ENCODE measurements at places on chromosomes 6 and 20. TPM values are rescaled to one million over a fixed set of nuclear protein-coding genes. Genes with fewer than 3 reads are reported as not detected.

DNA sequence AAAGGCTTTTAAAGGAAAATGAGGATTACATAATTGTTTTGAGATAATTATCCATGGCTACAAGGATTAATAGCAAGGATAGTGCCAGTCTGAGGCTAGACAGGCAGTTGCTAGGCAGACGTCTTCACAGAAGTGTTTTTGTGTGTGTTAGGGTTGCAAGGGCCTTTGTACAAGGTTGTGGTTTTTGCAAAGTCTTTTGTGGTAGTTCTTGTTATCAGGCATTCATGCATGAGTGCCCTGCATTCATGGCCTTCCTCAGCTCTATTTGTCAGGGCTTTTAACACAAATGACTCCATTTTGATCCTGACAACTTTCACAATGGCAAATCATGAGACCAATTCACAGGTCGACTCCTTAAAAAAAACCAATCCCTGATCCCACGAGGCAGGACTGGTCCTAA lies 68.1 kb upstream of the TXNDC5 start:
- no peak for DNase-seq

GRCh38 chr6:150204705-150205472 lies 62.0 kb downstream of the PPP1R14C start:
- no peak for DNase-seq

GRCh38 chr6:52881662-52881995 lies 27.9 kb downstream of the GSTA3 start:
- no peak for DNase-seq

DNA sequence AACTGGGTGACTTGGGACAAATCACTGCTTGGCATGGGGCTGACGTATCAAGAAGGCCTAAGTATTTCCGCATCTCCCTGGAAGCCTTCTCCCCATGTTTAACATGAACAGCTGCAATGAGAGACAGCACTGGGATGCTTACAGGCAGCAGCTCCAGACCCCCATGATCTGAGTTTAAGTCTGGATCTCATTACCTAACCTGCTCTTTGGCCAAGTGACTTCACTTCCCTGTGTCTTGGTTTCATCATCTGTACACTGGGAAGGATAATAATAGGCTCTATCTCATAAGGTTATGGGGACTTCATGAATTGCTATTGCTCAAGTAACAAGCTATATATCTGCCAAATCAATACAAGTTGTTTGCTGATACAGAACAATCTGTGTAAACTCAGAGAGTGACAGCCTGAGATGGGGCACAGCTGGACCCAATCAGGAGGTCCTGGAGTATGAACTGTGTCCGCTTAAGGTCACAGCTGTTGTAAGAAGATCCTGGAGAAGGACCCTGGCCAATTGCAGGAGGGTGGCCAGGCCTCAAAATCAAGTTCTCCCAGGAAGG lies 56.0 kb downstream of the TGM2 start:
- no peak for DNase-seq

GRCh38 chr6:119957195-119957594 lies 607.6 kb upstream of the MAN1A1 start:
- no peak for DNase-seq

- DNase-seq: no peak
Measured at GRCh38 chr6:30614044-30614842, 2.8 kb downstream of the PPP1R10 start.

DNA sequence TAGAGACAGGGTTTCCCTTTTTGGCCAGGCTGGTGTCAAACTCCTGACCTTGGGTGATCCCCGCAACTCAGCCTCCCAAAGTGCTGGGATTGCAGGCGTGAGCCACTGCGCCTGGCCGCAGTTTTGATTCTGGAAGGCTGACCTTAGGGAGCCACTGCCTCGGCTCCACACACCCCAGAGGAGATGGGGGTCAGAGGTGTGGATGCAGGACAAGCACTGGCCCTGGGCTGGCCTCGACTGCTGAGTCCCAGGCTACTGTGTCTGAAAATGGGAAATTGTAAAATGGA lies 1.5 kb downstream of the ZBP1 start:
- DNase-seq: no peak

DNA sequence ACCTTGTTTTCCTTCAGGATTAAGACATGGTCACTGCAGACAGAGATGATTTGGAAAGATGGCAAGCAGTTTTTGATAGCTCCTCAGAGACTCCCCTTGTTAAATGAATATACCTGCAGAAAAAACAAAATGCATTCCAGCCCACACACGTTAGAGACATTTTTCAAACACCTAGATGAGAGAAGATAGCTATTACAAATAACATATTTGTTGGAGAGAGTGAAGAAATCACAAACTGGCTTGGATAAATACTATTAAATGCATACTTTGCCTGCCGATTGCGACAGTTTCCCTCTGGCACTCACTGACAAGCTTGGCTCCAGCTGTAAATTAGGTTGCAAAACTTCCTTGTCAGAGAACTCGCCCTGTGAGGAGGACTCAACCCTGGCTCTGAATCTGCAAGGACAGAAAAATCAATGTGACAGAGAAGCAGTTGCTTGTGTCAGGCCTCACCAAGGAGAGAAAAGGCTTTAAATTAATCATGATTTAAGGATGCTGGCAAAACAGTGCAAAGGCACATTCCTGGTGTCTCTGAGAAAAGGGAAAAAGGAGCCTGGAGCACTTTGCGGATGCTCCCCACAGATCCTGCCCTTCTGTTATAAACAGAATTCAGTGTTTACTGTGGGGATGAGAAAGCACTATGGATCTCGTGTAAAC lies 423.7 kb upstream of the MARCKS start:
- DNase-seq: peak; percentile 80

DNA sequence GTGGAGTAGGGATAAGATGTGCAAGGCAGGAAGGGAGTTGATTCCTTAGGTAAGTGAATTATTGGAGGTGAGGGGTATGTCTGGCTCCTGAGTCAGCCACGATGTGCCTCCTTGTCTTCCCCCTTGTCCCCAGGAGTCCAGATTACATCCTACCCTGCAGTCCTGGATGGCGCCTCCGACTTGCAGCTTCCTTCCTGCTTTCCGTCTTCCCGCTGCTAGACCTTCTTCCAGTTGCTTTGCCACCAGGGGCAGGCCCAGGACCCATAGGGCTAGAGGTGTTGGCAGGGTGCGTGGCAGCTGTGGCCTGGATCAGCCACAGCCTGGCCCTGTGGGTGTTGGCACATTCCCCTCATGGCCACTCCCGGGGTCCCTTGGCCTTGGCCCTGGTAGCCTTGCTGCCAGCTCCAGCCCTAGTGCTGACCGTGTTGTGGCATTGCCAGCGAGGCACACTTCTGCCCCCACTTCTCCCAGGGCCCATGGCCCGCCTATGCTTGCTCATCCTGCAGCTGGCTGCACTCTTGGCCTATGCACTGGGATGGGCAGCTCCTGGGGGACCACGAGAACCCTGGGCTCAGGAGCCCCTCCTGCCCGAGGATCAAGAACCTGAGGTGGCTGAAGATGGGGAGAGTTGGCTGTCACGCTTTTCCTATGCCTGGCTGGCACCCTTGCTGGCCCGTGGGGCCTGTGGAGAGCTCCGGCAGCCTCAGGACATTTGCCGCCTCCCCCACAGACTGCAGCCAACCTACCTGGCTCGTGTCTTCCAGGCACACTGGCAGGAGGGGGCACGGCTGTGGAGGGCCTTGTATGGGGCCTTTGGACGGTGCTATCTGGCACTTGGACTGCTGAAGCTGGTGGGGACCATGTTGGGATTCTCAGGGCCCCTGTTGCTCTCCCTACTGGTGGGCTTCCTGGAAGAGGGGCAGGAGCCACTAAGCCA lies 4.9 kb downstream of the ABCC10 start:
- DNase-seq: no peak

DNA sequence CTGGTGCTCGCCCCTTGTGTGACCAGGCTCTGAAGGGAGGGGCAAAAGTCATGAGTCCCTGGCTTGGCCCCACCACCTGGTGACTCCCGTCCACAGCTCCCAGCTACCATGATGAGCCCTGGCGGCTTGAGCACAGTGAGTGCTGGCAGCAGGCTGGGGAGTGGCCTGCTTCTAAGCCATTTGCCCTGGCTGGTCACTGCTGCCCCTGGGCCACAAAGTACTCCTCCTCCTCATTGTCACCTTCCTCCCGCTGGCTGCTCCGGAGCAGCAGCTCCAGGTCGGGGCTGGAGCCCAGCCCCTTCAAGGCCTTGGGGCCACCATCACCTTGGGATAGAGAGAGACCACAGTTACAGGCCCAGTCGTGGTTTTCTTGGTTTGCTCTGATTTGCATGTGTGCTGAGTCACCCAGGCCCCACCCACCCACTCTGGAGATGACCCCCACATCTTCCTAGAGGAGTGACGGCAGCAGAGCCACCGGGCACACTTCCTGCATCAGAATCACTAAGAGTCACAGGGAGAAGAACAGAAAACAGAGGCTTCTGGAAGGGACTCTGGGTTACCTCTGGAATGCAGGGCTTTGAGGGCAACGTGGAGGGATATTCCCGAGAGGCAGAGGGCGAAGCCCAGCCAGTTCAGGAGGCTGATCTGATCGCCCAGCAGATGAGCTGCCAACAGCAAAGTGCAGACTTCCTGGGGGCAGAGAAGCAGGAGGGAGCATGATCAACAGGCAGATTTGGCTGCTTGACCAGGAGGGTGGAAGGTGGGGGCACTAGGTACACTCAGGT lies 42.1 kb upstream of the CDH22 start:
- DNase-seq: peak; percentile 24

DNA sequence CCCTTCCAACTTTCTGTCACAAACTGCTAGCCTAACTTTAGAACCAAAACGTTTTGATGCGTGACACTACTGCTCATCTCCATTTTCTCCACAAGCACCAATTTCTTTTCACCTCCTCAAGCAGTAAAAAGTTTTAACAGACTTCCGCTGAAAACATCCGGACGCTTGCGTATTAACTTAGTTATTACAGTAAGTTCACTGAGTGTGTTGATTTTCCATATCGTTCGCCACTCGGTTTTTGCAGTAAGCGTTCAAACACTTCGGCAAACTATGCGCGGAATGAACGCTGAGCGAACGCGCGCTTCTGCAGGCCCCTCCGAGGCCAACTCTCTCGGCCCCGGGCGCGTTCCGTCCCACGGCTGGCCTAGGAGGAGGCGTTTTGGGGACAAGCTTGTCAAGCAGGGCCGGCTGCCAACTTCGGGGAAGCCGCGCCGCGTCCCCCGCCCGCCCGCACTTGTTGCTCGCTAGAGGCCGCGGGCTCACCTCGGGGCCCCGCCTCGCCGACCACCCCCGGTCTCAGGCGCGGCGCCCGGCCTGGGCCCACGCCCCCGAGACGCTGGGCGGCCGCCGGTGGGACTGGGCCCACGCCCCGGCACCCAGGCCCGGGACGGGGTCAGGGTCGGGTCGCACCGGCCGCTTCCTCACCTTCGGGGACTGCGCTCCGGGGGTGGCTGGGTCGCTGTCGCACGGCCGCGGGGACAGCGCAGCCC lies 945 bp downstream of the PHF10 start:
- DNase-seq: peak; percentile 39

DNA sequence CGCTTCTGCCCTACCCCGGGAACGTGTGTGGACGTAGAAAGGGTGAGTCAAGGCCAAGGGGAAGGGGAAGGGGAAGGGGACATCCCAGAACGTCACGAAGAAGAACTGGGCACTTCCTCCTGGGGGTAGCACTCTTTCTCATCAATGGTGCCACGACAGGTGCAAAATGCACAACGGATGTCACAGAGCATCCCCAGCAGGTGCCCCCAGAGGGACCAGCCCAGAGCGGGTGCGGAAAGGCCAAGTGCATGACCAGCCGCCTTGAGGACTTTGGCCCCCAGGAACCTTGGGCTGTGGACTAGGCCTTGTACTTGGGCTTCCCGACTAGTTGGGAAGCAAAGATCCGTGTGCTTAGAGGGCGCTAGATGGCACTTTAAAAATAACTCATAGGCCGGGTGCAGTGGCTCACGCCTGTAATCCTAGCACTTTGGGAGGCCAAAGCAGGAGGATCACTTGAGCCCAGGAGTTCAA lies 12.1 kb upstream of the SRC start:
- DNase-seq: no peak

- no peak for DNase-seq
Measured at GRCh38 chr6:155130161-155130853, 133.5 kb upstream of the CLDN20 start.

Gene SOX12
- 0.90 TPM for total RNA-seq

Gene VSX1
- not detected for total RNA-seq

Gene POPDC3
- total RNA-seq: 1.4 TPM

Gene TGM2
- 5.5 TPM for total RNA-seq

Gene MLN
- not detected for total RNA-seq

Gene TFAP2D
- not detected for total RNA-seq

Gene FOXA2
- 6.8 TPM for total RNA-seq
